ENCODE measurements at places on chromosomes 16 and 17.

- DNase-seq = no peak
Measured at GRCh38 chr16:75615619-75616018, 7.5 kb downstream of the ADAT1 start.

DNA sequence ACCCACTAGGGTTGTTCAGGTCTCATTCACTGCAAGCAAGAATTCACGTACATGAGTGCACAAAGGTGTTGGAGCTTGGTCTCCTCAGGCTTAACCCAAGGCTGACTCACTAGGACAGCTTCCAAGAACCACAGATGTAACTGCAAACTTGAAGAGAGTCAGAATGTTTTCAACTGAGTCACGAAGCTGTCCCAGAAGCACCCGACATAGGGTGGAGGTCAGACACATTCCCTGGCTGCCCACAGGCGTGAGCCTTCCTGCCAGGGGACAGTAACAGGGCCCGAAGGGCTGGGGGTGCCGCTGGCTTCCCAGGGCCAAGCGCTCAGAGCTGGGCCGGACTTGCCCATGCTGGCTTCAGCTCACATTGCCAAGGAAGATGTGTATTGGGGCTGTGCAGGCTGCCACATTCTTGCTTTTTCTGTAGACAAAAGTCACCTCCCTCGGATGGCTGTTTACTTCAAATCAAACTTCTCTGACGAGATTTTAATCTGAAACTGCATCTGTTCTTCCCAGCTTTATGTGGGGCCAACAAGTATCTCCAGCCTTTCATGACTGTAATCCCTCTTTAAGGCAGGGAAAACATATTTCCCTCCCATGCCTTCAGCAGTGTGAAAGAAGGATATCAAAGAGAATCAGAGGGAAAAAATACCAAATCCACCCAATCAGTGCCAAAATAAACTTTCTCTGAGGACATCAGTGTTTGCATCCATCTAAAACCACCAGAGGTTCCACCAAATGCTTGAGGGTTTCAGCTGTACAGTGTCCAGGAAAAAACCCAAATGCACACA is 14.3 kb downstream of the CMTM3 start:
- no peak for DNase-seq

- DNase-seq = no peak
Measured at GRCh38 chr17:74153456-74153810, 50.0 kb upstream of the RPL38 start.

DNA sequence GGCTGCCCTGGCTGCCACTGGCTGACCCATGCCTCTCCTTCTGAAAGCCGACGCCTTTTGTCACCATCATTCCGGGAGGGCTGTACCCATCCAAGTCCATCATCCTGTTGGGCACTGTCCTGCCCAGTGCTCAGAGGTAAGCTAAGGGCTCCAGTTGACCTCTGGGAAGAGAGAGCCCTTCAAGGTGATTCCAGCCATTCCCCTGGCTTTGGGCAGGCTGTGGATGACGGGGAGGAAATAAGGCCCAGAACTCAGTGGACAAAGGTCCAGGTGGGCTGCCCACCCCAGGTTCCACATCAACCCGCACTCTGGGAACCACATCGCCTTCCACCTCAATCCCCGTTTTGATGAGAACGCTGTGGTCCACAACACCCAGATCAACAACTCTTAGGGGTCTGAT is 45.8 kb downstream of the NOS2 start:
- no peak for DNase-seq

DNA sequence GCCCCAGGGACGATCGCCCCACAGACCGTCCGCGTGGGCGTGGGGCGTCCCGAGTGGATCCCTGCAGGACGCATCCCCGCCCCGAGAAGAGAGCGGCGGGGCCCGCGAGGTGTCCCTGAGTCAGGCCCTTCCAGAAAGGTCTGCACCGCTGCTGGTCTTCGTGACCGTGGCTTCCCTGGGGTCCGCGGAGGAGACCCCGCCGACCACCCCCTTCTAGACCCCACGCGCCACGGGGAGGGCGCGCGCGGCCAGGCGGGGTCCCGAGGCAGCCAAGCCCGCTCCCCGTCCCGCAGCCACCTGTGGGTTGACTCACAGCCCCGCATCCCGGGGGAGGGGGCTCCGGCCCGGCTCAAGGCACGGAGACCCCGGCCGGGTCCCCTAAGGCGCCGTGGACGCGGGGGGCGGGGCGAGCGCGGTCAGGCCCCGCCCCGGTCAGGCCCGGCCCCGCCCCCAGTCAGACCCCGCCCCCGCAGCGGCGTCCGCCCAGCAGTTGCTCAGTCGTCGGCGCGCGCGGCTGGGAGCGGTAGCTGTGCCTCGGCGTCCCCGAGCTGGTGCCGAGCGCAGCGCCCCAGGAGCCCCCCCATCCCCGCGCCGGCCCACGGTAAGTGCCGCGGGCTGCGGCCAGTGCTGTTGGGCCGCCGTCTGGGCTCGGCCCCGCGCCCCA is at the start of gene BAIAP3:
Gene BAIAP3, plus strand, starts transcription at position 497 of the 664 bp plus-strand sequence. CDS start 4,905 bp downstream, outside the sequence.
- DNase-seq = no peak

- no peak for DNase-seq
Measured at GRCh38 chr16:21600031-21600773, 825 bp downstream of the METTL9 start.

GRCh38 chr17:74197801-74198200 is 5.7 kb upstream of the RPL38 start:
- DNase-seq = no peak

DNA sequence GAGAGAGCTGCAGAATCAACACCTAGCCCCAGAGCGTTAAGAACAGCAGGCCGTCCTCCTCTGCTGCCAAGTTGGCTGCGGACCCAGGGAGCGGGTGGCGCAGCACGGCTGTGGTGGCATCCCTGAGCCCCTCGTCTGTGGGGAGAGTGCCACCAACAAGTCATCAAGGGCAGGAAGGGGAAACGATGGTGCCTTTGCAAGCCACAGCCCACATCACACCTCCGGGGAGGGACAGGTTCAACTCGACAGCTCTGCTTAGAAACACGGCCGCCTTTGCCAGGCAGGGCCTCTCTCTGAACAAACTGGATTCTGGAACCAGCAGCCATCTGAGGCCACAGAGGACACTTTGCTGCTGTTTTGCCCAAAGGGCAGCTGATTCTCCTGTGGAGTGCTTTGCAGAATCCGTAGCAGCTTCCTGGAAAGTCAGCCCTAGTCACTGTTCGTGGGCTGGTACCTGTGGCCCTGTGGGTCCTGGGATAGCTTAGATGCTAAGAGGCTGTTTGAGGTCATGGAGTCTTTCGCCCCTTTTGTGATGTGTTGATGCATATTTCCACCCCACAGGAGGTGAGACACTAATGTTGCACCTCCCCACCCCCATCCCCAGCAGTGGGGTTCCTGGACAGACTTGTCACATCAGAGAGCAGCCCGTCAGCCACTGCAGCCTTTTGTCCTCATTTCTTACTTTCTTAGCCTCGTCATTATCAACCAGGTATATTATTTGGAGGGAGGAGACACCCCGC is 270.6 kb downstream of the CPPED1 start:
- no peak for DNase-seq

DNA sequence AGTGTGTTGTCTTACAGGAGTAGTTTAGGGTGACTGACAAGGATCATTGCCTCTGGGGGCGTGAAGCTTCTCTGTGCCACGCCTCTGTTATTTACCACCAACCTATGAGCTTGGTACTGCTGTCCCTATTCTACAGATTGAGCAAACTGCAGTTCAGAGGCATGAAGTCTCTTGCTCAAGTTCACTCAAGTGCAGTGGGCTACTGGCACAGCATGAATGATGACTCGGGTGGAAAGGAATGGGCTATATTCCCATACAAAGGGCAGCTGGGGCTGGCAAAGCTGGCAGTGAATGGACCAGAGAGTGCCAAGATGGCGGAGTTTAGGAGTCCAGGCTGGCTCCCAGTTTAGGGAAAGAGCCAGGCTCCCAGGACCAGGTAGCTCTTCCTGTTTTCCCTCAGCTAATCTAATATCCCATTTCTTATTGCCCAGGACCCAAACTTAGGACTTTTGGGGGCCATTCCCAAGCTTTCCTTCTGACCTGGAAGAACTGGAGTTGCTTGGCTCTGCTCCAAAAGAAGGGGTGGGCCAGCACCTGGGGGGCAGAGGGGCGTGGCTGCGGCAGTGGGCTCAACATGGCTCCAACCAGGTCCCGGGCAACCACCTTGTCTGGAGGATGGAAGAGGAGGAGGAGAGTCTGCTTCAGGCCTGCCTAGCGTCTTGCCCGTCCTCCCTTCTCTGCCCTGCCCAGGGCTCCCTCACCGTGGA is 12.9 kb downstream of the PLK1 start:
- no peak for DNase-seq

DNA sequence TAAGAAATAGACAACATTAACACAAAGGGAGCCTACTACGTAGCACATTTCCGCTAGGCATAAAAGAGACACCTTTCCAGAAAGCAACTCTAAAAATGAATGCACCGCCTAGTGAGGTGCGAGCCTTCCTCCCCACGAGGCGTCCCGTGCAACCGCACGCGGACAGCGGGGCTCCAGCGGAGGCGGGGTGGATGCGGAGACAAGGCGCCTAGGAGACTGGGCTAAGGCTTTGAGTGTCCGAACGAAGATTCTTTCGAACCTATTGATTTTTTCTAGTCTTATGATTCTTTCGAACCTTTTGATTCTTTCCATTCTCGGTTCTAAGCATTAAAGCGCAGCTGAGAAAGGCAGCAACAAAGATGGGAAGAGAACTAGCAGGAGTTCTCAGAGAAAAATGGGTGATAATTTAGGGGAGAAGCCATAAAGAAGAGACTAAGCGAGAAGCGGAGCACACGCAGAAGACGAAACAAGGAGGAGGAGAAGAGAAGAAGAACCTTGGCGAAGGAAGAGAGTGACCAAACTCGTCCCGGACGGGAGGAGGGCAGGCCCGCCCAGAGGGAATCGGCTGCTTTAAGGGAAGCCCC is 394 bp upstream of the CPD start:
- no peak for DNase-seq

DNA sequence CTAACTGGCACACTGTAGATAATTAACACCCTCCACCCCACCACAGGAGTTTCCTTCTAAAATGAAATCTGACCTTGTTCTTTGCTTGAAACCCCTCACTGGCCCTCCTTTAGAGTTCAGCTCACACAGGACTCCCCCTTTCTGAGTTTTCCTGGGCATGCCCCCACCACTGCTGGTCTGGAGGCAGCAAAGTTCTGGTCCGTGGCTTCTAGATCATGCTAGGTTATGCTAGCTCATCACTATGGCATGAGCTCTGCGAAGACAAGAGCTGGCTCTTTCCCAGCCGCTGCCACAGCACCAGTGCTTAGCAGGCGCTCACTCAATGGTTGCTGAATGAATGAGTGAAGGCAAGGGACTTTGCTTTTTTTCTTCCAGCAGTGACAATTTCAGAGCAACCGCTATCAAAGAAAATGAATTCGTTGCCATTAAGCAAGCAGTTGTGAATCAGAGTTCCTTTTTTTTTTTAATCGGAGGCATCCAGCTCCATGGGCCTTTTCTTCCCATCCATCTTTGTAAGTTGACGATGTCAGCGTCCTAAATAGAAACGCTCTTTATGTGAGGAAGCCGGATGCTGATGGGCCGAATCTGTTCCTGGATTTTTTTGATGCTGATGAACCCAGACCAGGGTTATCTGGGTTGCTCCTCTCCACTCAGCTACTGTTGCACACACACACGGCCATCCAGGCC is 80.8 kb upstream of the NOL11 start:
- DNase-seq = no peak

GRCh38 chr16:10992797-10993196 is 48.4 kb downstream of the CLEC16A start:
- DNase-seq = no peak

GRCh38 chr16:88807142-88807625 is 3.6 kb downstream of the CDT1 start:
- no peak for DNase-seq

GRCh38 chr17:4187076-4187475 is 44.1 kb downstream of the CYB5D2 start:
- DNase-seq = no peak

- DNase-seq = no peak
Measured at GRCh38 chr16:66227766-66228530, 138.5 kb upstream of the CDH5 start.

DNA sequence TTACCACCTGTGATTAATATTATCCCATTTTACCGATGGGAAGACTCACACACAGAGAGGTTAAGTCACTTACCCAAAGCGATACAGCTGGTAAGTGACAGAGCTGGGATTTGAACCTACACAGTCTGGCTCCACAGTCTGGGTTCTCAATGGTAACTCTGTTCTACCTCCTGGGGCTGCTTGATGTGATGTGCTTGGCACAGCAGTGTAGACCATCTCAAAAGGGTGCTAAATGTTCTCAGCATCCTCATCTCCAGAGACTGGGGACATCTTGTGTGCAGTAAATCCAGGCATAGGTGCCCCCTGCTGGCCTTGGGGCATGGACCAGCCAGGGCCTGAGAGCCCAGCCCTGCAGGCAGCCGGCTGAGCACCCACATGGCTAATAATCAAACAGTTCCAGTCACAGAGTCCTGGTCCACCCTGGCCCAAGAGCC is 15.4 kb upstream of the KATNB1 start:
- DNase-seq = no peak

GRCh38 chr17:7833011-7833794 is 814 bp upstream of the KDM6B start:
- DNase-seq = no peak

DNA sequence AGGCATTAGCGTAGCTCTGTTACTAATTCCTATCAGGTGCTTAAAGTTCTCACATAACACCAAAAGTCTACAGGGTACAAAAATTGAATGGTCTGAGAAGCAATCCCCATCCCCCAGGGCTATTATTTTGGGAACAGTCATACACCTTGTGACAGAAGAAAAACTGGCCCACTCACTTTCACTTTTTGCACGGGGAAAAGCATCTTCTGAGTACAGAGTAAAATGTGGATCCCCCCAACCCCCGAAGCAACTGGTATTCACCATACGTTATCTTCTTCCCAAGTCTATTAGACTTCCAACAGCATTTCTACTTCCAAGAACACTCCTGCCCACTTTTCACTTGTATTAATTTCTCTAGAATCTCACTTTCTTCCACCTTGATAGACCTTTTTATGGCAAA is 11.8 kb downstream of the GGA3 start:
- no peak for DNase-seq

- no peak for DNase-seq
Measured at GRCh38 chr16:71666928-71667707, 41.1 kb downstream of the MARVELD3 start.

- DNase-seq = no peak
Measured at GRCh38 chr16:88970050-88970449, 7.0 kb downstream of the CBFA2T3 start.

- DNase-seq = no peak
Measured at GRCh38 chr17:65102788-65103187, 34.4 kb upstream of the RGS9 start.

DNA sequence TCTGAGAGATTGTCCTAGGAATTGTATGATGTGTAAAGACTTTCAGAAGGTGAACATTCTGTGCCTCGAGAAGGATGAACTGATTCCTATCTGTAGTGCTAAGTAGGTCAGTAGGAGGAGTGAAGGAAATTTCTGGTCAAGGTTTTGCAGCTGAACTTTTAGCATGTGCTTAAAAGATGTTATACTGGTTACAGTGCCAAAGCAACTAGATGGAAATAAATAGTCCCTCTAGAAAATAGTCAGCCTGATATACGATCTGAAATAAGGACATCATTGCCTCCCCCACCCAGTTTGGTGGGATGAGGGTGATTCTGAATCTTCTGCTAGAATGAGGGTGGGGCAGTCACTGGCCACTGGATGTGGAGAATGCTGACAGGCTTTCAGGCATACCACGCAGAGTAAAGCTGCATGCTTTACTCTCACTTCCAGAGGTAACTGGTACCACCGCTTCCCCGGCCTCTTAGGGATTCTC is 57.2 kb upstream of the VPS4A start:
- no peak for DNase-seq

GRCh38 chr17:7745748-7746470 is 28.4 kb downstream of the DNAH2 start:
- DNase-seq = no peak

- no peak for DNase-seq
Measured at GRCh38 chr16:82845116-82845515, 218.3 kb downstream of the CDH13 start.

- no peak for DNase-seq
Measured at GRCh38 chr17:66819466-66819865, 15.5 kb upstream of the CACNG5 start.
